ENCODE measurements at places on chromosomes 7 and 10.

DNA sequence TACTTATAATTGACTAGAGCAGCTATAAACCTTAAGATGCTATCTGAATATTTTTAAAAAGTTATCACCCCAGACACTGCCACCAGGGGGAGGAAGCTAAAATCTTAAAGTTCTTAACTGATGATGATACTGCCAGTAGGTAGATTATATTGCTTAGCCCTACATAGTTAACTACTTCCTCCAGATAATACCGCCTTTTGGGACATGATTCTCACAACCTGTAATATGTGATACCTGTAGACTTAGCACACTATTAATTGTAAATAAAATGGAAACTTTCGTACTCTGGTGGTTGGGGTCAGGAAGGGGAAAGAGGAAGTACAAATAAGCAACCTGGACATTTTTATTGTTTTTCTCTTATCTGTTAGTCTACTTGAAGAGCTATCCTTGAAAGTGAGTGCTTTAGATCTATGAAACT lies 268.9 kb downstream of the ADK start:
- peak; percentile 22 for DNase-seq

DNA sequence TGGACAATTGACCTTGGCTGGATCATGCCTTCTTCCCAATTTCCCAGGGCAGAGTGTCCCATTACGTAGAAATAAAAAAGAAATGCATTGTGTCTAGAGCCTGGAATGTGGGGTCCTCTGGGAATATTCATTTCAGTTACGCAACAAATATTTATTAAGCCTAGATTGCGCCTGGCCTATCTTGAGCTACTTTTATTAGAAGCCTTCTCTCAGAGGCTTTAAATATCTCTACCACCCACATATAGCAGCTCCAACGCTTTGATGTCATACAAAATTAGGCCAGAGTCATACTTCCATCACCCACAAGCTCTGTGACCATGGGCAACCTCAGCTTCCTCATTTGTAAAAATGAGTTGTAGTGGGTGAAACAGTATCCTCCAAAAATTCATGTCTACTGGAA lies 24.9 kb upstream of the CARD11 start:
- no peak for DNase-seq

GRCh38 chr7:150566123-150566522 lies 1.1 kb upstream of the GIMAP4 start:
- no peak for DNase-seq

DNA sequence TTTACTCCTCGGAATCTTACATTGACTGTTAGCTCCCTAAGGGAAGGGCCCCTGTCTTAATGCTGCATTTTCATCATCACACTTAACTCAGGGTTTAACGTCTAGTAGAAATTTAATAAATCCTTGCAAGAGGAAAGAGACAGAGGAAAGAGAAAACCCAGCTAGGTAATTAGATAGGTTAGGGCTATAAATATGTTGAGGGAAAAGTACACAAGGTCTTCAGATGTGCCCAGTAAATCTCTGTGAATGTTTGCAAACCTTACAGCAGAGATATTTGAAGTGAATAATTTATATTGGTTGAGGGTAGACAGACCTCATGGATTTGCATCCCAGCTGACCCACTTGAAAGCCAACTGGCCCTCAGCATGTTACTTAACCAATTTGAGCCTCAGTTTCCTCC lies 315.5 kb upstream of the NPVF start:
- no peak for DNase-seq

DNA sequence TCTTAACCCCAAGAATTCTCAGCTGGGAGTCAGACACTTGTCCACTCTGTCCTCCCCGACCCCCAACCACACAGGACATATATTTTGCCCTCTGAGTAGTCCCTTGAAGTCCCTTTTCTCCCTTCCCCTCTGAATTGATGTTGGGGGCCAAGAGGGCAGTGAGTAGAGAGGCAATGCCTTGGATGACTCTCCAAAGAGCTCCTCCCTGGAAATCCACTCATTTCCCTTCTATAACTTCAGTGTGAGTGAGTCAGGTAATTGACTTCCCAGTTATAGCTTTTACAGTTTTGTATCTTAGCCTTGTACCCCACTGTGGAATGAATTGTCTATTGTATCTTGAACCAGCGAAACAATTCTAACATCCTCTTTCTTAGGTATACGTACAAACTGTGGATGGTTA lies 9.2 kb upstream of the ODAD2 start:
- no peak for DNase-seq

GRCh38 chr10:79061441-79062315 lies 7.1 kb upstream of the ZMIZ1 start:
- no peak for DNase-seq

DNA sequence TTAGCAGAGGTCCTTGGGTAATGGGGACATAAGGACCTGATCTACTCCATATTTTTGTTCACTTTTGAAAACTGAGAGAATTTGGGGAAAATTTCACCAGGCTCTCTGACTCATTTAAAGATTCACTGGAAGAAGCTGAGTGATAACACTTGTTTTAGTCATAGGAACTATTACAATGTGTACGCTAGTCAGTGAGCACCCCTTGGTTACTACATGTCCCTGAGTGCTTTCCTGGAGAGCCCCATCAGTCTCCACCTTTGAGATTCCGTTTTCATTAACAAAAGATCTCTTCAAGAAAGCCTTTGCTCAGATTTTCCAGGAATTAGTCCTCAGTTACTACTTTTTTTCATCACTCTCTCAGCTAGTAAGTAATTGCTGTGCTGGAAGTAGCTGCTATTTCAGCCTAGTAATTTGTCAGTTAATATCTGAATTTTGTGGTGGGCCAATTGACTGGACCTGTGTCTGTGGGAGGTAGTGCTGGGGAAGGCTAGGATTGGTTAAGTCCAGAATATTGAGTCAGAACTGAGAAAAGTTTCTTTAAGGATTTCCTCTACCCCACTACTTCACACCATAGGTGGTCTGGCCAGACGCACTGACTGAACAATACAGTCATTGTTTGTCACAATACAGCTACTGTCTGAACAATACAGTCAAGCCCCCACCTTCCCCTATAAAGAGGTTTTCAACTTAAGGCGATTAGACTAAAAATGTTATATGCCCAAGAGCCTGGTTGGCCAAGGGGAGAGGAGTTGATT lies 235.0 kb downstream of the CCDC7 start:
- no peak for DNase-seq

DNA sequence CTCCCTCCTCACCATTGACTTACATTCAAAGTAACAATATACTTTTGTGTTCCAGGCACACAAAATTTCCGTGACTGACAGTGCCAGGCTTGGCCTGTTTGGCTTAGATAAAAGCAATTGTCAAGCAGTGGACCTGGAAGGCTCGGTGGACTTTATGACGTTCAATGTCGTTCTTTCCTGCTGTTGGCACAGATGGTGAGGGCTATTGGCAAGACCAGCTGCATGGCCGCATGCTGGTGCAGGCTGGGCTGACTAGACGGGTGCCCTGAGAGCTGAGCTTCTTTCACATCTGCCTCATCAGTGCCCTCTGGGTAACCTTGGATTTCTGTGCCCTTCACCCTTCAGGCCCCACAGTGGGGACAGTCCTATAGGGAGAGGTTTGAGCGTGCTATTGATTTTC lies 45.2 kb downstream of the WIPF3 start:
- DNase-seq: no peak

DNA sequence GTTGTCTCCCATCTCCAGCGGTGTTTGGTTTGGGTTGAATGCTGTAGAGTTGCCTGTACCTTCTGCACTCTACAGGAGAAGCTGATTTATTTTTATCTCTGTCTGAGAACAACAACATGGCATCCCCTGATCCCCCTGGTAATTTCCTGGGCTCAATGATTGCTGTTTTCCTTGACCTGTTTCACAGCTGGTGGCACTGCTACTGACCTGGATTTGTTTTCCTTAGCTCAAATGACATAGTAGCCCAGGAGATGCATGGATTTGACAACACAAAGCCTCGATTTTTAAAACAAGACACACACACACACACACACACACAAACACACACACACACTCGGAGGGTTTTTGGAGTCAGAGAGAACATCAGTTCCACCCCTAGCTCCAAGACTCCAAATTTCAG lies 301.6 kb downstream of the NRG3 start:
- DNase-seq: no peak

DNA sequence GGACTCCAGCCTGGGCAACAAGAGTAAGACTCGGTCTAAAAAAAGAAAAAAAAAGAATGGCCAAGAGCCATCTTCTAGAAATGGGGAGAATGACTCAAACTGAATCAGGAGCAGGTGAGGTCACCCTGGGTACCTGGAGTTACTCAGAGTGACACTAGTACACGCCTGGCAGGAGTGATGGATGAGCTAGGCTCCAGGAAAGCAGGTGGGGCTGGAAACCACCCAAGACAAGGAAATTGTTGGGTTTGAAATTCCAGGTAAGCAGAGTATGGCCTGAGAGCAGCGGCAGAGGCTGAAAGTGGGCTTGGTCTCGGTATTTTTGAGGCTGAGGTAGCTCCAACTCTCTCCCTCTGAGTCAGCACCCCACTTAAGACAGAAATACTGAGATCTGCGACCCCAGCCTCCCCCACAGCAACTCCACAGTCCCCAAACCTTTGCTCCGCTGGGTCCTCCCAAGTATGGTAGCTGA lies 18.5 kb downstream of the DDIT4 start:
- DNase-seq: no peak

DNA sequence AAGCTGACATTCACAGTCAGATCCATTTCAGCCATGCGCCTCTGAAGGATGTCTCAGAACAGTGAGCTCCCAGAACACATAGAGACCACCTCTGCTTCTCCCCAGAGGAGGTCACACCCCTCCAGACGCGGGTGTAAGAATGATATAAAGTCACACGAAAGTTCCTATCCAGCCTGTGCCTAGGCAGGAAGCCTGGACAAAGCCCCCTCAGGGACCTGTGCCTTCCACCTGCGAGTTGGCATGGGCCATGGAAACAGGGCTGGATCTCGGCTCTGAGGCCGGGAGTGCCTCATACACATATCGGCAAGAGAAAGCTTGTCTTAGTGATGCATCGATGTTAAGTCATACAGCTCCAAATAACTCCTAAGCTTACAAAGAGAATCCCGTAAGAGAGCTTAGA lies 5.0 kb downstream of the VIPR2 start:
- no peak for DNase-seq

DNA sequence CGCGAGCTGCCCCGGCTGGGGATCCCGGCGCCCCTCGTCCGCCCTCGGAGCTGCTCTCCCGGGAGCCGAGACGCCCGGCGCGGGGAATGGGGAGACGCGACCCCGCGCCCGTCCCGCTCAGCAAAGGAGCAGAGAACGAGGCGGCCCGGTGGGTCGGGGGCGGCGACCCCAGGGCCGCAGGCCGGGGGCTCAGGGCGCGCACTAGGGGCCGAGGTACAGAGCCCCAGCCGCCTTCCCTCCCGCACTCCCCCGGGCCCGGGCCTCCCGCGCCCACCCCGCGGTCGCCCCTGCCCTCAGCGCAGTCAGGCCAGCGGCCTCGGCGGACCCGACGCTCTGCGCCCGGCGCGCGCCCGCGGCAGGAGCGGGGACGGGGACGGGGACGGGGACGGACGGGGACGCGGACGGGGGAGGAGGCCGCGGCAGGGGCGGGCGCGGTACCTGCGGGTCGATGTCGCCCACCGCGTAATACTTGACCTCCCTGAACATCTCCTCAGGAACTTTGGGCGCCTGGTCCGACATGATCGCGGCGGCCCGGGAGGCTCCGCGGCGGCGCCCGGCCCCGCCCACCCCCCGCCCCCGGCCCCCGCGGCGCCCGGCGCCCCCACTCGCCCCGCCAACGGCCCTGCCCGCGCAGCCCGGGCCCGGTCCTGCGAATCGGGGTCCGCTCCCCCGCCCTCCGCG lies 373 bp downstream of the PAXIP1 start:
- peak; percentile 43 for DNase-seq

DNA sequence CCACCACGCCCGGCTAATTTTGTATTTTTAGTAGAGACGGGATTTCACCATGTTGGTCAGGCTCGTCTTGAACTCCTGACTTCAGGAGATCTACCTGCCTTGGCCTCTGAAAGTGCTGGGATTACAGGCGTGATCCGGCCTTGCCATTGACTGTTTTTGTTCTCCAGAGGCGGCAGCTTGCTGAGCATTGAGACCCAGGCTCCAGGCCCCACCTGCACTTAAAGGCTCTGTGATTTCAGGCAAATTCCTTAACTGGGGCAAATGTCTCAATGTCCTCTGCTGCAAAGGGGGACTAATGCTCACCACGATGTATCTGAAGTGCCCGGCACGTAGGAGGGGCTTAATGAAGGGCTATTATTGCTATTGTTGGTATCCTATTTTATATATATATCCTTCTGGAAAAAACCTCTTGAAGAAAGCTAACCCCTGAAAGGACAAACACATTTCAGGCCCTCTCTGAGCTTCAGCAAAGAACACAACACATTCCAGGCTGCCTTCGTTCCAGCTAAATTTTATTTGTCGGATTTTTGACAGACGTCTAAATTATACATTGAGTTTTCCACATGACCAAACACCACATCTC lies 29.0 kb downstream of the TRIM8 start:
- DNase-seq: no peak

DNA sequence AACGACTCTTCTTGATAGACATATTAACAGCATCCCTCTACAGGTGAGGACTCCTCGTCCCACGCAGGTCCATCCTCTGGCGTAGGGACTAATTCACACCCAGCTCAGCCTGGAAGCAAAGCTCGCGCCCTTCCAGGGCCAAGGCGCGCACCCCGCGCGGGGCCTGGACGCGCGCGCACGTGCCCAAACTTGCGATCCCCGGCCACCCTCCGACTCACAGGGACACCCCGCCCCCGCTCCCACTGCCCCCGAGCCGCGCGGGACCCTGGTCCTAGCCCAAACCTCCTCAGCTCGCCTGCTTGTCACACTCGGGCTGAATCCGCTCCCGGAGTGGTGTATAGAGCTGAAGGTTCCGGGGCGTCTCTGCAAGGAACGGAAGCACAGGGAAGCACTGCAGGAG lies 76.9 kb downstream of the ZNF248 start:
- no peak for DNase-seq

- DNase-seq: no peak
Observed at GRCh38 chr10:7243873-7244272, 167.0 kb downstream of the SFMBT2 start.

GRCh38 chr7:365593-365992 lies 75.6 kb downstream of the FOXL3 start:
- DNase-seq: no peak

- DNase-seq: peak; percentile 80
Observed at GRCh38 chr10:31697271-31698180, 231.1 kb downstream of the ARHGAP12 start.

DNA sequence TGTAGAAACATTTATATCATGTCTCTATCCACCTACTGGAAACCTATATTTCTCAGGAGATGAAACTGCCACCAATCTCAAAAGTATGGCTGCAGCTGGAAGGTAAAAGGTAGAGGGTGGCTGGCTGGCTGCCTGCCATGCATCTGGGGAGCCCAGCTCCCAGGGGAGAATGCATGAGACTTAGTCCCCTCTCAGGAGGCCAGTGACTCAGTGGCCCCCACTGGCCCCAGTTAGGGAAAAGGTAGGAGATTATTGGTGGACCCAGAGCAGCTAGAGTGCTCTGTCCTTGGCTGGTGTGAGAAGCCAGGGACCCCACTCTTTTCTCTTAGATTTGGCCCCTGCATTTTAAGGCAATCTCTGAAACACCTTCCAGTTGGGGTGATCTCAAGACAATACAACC lies 6.8 kb upstream of the NKX2-3 start:
- DNase-seq: no peak

DNA sequence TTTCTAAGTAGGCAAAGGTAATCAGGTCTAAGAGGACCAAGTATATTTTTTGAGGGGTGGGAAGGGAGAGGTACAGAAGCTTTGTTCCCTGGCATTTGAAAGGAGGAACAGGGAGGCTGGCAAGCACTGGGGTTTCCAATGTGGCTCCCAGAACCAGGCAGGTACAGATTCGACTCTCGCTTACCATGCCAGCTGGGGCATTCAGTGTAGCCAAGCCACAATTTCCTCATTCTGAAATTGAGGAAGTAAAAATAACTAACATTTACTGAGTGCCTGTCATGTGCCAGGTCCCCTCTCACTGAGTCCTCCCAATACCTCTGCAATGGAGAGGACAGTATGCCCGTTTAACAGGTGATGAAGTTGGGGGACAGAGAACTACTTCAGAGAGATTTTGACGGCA lies 45.9 kb upstream of the BET1 start:
- no peak for DNase-seq

Measured in fibroblast of upper back skin (primary cell).